IPS DF 6.9 (cell line): ENCODE measurements at places on chromosomes 4 and X.

- DNase-seq: no peak
Measured at GRCh38 chrX:1535241-1536041, 1.5 kb downstream of the P2RY8 start.

GRCh38 chr4:113637823-113638561 lies 123.5 kb downstream of the CAMK2D start:
- DNase-seq: no peak

DNA sequence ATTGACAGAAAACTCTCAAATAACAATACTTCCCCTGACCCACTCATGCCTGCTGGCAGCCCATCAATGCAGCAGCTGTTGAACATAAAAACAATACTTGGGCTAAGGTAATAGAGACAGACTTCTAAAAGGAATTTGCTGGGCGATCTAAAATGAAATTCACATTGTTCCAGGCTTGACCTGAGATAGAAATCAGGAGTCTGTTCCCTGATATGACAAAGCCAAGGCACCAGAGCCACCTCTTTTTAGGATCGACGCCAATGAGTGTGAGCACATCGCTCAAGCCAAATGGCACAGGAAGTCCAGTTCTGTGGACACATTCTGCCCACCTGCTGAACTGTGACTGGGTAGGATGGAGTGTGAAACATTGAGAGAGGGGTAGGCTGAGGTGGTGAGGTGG lies 4.9 kb downstream of the SEPTIN11 start:
- DNase-seq: no peak

DNA sequence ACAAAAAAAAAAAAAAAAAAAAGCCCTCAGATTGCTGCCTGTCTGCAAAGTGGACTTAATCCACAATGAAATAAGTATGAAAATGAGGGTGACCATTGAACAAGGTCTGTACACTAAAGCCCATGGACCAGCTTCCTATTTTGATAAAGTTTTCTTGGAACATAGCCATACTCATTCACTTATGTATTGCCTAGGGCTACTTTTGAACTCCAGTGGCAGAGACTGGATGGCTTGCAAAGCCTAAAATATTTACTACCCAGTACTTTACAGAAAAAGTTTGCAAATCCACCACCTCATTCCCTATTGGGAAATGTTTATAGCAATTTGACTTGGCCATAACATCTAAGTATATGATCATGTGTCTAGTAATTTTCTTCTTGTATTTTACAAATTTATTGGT lies 481.7 kb downstream of the NAF1 start:
- no peak for DNase-seq

GRCh38 chr4:56241500-56241899 lies 145.8 kb downstream of the AASDH start:
- DNase-seq: no peak

DNA sequence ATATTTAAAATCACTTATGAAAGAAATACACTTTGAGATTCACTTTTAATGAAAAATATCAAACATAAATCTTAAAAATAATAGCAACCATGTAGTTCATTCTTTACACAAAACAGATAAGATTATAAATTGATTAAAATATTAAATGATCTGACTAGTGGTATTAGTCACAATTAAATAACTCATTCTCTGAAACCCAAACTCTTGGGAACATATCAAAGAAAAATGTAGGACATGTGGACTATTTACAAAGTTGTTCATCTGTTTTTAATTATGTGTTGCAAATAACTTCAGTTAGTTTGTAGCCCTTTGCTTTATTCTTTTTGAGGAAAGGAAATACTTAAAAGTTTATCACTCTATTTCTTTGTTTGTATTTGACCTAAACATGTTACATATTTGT lies 9.5 kb upstream of the GUCY1A1 start:
- no peak for DNase-seq

GRCh38 chr4:134935320-134935719 lies 733.7 kb upstream of the PABPC4L start:
- no peak for DNase-seq

DNA sequence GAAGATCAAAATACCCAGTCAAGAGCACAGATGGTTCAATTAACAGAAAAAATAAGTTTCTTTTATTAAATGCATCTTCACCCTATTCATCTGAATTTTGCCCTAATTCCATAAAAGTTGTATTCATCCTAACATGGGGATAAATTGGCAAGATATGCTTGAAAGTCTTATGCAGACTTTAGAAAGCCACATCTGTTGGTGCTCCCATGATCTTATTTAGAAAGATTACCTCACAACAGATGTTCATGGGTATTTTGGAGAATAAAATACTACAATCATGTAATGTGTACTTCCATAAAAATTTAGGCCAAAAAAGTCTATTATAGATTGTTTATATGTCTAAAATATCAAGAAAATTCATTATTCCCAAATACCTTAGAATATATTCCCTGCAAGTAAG lies 510.3 kb downstream of the TECRL start:
- no peak for DNase-seq

- DNase-seq: no peak
Measured at GRCh38 chr4:98746530-98746929, 88.1 kb upstream of the TSPAN5 start.

DNA sequence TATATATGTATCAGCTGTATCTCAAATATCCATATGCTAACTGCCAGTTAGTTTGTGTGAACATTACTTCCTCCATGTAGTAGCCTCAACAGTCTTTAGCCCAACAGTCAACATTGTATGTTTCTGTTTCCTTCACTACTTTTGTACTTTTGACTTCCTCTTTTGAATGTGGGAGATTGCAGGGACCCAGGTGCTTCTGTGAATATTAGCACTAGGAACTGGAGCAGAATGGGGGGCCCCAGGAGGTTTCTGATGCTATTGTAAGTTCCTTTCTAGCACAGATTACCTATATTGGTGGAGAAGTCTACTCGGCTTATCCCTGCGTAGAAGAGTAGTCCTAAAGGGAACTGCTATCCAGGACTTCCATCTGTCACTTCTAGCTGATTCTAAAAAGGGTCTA lies 2.3 kb downstream of the PLAC8 start:
- no peak for DNase-seq

- DNase-seq: no peak
Measured at GRCh38 chr4:106201373-106201772, 114.6 kb downstream of the TBCK start.

GRCh38 chr4:88613417-88613875 lies 21.2 kb downstream of the HERC3 start:
- DNase-seq: no peak

DNA sequence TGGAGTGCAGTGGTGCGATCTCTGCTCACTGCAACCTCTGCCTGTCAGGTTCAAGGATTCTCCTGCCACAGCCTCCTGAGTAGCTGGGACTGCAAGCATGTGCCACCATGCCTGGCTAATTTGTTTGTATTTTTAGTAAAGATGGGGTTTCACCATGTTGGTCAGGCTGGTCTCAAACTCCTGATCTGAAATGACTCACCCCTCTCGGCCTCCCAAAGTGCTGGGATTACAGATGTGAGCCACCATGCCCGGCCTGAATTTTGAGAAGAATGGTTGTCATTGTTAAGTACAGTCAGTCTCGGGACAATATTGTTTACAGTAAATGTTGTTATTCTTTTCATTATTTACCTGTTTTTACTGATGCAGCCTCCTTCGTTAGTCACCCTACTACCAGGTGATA lies 1226.2 kb upstream of the TENM3 start:
- DNase-seq: no peak

DNA sequence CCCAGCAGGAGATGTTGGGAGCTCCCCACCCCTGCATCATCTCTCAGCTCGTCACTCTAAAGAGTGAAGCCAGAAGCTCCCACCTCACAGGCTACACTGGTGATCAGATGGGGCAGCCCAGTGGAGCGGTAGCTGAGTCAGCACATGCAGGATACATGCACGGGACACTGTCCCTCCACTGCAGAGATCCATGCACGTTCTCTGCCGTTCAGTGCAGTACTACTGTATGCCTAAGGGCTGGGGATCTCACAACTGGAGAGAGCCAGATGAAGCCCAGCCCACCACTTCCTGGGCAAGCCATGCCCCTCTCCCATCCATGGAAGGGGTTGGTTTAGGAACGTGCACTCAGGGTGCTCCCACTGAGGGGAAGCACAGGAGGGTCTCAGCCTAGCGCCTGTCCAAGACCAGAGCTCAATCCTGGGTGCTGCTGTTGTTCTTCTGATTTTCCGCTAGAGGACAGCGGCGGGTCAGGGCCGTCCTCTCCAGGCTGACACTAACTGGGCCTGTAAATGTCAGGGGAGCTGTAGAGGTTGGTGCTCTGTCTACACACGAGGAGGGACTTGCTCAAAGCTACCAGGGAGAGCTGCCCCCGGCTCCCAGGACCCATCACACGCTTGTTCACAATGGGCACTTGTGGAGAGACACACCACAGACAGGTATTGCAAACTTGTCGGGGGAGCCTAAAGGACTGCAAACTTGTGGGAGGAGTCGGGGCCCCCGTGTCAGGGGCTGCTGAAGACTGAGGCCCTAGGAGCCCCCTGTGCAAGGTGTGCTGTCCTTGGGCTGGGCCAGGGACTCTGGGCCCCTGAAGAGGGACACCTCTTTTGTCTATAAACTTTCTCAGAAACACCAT lies 18.2 kb upstream of the ABLIM2 start:
- DNase-seq: no peak

DNA sequence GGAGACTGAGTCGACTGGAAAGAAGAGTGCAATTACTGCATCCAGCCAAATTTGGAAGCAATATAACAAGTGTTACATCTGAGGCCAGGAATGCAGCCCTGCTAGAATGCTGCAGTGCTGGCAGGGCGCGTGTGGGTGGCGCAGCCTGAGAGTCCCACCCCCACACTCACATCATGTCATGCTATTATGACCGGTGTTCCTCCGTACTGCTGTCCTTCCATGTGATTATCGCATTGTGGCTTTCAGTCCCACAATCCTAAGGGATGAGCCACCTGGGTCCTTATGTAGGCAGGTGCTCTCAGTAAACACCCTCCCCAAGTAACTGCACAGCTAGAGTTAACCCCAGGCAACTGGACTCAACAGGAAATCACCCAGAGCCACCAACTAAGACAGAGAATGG lies 122.6 kb upstream of the CPEB2 start:
- DNase-seq: no peak

DNA sequence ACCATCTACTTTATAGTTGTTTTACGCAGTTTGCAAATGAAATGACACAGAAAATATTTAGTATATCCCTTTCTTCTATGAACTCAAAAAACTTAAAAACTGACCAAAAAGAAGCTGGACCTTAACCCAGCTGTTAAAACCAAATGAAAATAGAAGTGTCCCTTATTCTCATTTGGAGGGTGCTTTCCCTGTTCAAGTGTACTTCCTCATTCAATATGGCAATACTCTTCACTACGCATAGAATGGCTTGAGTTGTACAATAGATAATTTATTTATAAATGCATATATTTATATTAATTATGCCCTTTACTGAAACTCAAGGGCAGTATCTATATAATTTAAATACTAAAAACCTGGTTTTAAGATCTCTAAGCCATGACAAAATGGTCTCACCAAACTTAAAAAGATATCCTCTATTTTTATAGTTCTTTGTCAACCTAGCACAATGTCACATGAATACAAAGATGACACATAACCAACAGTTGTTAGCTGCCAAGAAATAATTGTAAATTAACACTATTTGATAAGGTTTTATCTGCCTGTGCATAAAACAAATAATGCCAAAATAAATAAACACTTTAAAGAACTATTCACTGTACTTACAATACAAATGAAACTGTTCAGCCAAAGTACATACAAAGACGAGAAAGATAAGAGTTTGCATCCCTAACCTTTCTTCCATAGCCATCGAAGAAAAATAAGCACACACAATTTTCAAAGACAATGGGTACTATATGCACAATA lies 25.2 kb downstream of the YTHDC1 start:
- DNase-seq: no peak

- DNase-seq: no peak
Measured at GRCh38 chr4:124641715-124642381, 70.7 kb downstream of the ANKRD50 start.

DNA sequence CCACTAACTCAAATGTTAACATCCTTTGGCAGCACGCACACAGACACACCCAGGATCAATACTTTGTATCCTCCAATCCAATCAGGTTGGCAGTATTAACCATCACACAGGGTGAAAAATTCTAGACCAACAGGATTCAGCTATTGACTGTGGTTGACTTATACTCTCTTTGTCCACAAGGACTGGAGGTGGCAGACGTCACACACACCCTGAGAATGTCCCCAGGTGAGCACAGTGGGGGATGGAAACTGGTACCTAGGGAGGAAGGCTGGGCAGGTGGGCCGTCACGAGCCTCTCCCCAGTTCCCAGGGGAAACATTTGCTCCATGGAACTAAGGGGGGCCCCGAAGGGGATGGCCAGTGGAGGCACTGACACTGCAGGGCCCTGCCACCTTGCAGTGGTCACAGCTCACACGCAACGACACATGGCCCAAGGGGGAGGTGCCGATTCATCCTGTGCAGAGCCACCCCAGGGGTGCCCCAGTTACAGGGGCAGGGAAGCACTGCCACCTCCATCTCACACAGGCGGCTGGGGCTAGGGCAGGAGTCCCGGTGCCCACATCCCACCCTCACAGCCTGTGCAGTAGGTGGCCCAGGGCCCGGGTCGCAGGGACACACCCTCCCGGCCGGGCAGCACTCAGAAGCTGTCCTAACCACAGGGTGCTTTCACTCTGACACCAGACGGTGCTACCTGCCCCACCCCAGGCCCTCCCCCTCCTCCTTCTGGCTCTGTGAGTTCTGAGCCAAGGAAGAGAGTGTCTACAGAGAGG lies 17.4 kb downstream of the ZFYVE28 start:
- DNase-seq: no peak

DNA sequence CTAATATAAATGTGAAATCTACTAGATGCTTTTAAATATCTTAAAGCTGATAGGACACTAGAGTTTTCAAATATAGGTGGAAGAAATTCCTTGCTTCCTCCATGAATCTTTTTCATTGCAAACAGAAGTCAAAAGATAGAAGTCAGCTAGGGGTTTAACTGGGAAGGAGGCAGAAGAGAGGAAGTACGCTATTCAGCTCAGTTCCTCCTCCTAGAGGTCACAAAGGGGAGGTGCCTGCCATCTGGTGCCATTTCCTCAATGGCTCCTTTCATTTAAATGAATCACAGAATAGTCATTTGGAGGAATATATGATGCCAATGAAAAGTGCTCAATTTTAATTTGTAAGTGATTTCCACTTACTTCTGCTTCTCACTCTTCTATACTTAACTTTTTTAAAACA lies 8.5 kb downstream of the COL25A1 start:
- DNase-seq: no peak

DNA sequence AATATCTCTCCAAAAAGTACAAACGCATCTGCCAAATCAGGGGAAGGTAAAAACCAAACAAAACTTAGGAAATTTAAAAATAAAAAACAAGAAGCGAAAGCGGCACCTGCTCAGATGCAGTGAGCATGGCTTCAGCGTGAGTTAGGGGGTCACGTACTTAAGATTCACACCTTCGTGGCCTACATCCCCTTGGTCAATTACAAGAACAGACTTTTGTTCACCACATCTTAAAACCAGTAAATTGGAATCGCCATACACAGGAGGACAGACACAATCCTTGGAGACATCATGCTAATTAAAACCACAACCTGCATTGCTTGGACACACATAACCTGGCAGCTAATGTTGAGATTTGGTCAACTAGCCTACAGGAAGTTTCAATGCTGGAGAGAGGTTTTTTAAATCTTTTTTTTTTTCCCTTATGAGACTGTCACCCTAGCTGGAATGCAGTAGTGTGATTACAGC lies 12.5 kb upstream of the SEL1L3 start:
- DNase-seq: no peak
